ENCODE measurements at places on chromosomes 7 and 10.

DNA sequence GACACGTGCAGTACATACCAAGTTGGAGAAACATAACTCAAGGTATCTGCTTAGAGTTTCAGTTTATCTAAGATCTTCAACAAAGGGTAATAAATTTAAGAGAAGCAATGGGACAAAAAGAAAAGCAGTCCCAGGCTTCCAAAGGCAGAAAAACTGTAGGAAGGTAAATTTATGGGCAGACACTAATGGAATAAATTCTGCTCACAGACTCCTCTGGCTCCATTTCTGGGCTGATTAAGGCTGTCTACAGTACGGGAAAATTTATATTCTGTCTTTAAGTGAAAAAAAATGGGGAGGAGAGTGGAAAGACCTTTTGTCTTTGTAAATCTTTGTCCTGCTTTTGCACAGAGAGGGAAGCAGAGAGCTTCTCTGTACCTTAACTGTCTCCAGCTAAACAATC, 587.5 kb upstream of the IGFBP3 start:
- DNase-seq: no peak

DNA sequence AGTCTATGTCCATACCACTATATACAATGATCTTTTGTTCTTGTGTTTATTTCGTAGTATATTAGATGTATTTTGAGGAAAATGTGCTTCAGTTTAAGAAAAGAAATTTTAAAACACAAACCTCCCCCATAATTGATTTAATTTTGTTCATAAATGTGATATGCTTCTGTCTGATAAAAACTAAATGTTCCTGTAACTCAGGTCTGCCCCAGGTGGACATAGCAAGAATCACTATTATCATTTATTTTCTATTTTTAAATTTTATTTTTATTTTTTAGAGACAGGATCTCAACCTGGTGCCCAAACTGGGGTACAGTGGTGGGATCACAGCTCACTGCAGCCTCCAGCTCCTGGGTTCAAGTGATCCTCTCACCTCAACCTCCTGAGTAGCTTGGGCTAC, 43.2 kb downstream of the BEND7 start:
- no peak for DNase-seq

DNA sequence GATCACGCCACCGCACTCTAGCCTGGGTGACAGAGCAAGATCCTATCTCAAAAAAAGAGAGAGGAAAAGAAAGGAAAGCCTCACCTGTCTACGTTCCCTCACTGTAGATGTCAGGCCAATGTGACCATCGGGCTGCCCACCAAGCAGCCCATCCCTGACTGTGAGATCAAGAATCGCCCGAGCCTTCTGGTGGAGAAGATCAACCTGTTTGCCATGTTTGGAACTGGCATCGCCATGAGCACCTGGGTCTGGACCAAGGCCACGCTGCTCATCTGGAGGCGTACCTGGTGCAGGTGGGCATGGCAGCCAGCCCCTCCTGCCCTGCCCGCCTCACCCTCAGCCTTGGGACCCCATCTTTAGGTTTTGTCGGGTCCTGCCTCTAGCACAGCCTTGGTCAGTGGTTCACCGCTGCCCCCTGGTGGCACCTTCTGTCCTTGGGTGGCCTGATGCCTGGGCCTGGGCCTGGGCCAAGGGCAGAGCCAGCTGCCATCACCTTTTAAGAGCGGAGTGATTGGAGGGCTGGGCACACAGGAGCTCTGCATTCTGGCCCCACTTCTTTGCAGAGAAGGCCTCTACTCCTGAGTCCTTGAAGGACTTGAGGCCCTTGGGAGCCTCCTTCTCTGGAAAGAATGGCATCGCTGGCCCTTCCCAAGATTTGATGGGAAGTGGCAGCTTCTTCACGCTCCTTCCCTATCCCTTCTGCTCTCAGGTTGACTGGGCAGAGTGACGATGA, 14.4 kb upstream of the AHCYL2 start:
- peak; percentile 54 for DNase-seq

GRCh38 chr7:150663802-150664494, 21.6 kb upstream of the GIMAP2 start:
- no peak for DNase-seq

DNA sequence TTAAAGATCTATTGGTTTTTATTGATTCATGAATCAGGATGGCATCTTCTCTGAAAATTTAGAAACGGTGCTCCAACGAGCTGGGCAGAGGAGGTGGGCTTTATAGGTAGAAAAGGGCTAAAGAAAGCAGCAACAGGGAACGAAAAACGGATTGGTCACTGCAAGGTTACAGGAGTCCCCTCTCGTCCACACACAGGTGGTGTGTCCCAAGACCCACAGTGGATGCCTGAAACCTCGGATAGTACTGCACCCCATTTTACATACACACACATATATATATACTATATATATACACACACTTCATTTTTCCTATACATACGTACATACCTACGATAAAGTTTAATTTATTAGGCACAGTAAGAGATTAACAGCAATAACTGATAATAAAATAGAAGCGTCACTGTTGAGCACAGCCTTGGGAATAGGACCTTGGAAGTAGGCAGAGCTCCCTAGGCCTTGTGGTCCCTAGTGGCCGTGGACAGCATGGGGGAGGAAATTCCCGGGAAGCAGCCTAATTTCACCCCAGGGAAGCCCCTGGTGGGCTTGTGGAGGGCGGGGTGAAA, 737 bp upstream of the NUB1 start:
- no peak for DNase-seq

DNA sequence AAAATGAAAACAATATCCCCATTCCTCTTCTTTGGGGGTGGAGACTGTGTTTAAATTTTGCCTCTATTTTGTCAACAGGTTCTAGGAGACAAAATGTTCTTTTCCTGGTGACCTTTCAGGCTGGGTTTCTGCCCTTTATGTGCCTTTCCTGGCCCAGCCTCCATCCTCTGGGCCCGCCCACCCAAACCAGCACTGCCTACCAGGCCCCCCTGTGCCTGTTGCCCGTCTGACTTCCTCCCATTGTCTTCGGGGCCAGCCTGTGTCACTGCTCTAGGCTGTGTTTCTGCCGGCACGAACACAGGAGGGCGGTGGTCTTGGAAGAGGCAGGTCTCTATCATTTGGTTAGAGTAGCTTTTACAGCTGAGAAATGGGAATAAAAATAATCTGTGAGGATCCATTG, 13.9 kb downstream of the TSPAN14 start:
- no peak for DNase-seq

GRCh38 chr7:142516038-142516501, 233.2 kb upstream of the PRSS1 start:
- DNase-seq: no peak

- no peak for DNase-seq
These were observed 14.4 kb downstream of the CDC14C start for GRCh38 chr7:48938539-48939295.

GRCh38 chr7:90945104-90945787, 319.0 kb upstream of the FZD1 start:
- DNase-seq: no peak

GRCh38 chr7:2522780-2523433, 3.3 kb downstream of the LFNG start:
- DNase-seq: no peak

DNA sequence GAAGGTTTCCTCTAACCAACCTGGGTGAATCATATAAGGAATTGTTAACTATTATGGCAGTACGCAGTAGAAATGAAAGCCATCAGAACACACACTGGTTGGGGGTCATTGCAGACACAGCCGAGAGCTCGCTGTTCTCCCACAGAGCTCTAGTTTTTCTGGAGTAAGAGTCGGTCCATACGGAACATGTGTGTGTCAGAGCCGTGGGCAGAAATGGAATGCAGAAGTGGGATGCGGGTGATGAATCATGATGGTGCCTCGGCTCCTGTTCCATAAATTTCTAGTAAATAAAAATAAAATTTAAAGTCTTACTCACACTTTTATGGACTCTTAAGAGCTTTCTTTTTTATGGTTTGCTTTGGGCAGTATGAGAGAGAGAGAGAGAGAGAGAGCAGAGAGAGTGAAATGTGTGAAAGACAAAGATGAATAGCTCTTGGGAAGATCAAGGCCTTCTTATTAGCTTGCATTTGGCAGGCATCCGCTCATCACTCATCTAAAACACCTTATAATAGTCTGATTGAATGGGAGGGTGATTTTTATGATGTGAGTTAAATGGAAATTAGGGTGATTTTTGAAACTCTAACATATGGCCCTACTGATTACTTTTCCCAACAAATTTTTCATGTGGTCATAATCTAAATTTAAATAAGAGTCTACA, 98.8 kb upstream of the PFKP start:
- DNase-seq: no peak

GRCh38 chr10:6027929-6028328, 34.2 kb downstream of the IL2RA start:
- no peak for DNase-seq

- DNase-seq: no peak
These were observed 74.2 kb upstream of the HECW1 start for GRCh38 chr7:43038254-43038653.

GRCh38 chr10:102613286-102613685, 31.0 kb upstream of the TRIM8 start:
- DNase-seq: no peak

- DNase-seq: no peak
These were observed 51.0 kb upstream of the TRIM8 start for GRCh38 chr10:102593074-102593803.

DNA sequence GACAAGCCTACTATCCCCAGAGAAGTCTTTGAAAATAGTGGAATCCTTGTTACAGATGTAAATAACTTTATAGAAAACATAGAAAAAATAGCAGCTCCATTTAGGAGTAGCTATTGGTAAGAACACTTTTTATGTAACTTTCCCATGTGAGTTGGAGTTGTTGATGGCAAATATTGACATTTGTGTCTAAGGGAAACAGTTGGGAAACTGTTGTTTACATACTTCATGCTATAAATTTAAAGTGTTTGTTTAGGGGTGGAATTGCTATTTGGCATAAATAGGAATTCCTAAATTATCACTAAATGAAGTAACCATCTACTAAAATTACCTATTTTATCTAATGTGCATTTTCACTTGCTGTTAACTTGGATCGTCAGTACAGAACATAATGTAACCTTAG, 50.7 kb downstream of the GDI2 start:
- no peak for DNase-seq

GRCh38 chr10:132914732-132915131, 27.6 kb downstream of the CFAP46 start:
- no peak for DNase-seq

GRCh38 chr10:24114556-24114955, 94.4 kb upstream of the KIAA1217 start:
- no peak for DNase-seq

GRCh38 chr10:88913788-88914187, 33.7 kb downstream of the STAMBPL1 start:
- DNase-seq: no peak

DNA sequence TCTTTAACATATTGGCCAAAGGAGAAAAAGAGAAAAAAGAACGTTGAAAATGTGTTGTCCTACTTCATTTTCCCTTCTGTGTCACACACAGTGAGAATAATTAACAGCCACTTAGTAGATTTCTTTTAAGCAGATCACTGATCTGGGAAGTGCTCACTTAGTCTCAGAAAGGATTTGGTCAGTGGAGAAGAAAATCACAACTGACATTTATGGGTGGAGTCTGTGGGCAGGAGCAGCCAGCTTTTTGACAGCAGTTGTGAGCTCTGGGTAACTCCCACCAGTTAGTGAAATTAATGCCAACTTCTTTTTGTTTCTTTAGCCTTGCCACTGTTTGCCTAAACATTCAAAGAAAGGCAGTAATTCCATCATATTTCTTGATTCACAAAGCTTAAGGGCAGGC, 49.7 kb downstream of the CDK14 start:
- DNase-seq: no peak

All from stimulated activated CD4-positive, alpha-beta T cell treated with anti-CD3 and anti-CD28 coated beads, Interleukin-12 subunit alpha, Interleukin-12 subunit beta, amount 100 ng/mL, for 48 hours (primary cell).